ENCODE measurements at places on chromosomes 13 and 19.

GRCh38 chr13:44951184-44951583, 38.1 kb downstream of the NUFIP1 start:
- DNase-seq = no peak

DNA sequence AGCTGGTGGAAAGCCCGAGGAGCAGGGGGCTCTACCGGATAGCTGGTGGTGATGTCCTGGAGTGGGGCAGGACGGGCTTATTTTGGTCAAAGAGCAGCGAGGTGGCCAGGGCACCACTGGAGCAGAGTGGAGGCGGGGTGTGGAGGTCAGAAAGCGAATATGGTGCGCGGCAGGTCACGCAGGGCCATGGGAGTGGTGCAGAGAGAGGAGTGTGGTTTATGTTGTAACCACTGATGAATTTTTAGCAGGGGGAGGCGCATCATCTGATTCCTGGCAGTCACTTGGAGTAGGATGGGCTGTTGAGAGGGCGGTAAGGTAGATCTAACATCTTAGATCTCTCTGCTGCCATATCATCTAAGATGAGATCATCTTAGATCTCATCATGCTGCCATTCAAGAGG, 1.4 kb upstream of the ZNF414 start:
- peak; percentile 73 for DNase-seq

- DNase-seq = no peak
These were observed 250 bp downstream of the SPRY2 start for GRCh38 chr13:80340651-80341100.

GRCh38 chr13:104750377-104750776, 1684.2 kb upstream of the SLC10A2 start:
- DNase-seq = no peak

GRCh38 chr13:44046428-44046827, 166.7 kb downstream of the LACC1 start:
- no peak for DNase-seq

GRCh38 chr19:34967551-34967950, 3.5 kb upstream of the ZNF792 start:
- DNase-seq = no peak

GRCh38 chr19:32150605-32151004, 194.8 kb upstream of the ZNF507 start:
- no peak for DNase-seq

DNA sequence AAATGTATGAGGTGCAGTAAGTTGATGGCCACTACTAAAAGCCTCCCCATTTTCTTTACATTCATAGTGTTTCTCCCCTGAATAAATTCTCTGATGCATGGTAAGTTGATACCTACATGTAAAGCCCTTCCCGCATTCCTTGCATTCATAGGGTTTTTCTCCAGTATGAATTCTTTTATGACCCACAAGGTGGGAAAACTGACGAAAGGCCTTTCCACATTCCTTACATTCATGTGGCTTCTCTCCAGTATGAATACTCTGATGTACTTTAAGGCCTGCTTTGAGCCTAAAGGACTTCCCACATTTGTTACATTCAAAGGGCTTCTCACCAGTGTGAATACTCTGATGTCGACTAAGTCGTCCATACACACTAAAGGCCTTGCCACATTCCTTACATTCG, 20.5 kb downstream of the ZNF607 start:
- DNase-seq = no peak

- DNase-seq = no peak
These were observed 59.3 kb upstream of the WDFY2 start for GRCh38 chr13:51524829-51525566.

GRCh38 chr13:33308863-33309262, 23.3 kb upstream of the STARD13 start:
- DNase-seq = no peak

DNA sequence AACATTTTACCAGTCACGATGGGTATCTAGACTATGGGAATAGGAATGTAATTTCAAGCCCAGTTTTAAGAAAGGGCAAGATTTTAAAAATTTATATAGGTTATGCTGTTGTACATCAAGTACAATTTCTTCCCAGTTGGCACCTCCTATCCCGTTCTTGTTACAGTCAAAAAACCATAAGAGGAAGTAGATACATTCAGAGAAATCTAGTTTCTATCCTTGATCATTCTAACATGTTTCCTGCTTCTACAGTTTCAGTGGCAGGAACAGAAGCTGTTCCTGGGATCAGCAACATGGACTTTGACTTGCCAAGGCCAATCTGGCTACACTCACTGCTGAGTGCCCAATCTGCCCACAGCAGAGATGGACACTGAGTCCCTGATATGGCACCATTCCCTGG, 14.7 kb upstream of the FPR3 start:
- DNase-seq = no peak

DNA sequence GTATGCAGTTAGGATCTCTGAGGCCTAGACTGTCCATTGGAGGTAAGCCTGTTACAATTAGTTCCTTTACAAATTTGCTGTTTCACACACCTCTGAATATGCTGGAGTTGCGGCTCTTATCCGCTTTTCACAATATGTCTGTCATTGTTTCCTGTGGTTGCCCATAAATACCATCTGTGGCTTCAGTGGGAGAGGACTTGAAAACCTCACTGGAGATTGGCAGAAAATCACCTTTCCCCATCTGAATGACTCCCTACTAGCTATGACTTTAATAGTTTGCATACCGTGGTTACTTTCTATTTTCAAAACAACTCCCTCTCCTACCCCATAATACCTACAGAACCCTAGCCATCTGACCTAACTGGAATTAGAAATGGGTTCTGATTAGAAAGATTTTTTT, 454.3 kb downstream of the PCDH17 start:
- no peak for DNase-seq

DNA sequence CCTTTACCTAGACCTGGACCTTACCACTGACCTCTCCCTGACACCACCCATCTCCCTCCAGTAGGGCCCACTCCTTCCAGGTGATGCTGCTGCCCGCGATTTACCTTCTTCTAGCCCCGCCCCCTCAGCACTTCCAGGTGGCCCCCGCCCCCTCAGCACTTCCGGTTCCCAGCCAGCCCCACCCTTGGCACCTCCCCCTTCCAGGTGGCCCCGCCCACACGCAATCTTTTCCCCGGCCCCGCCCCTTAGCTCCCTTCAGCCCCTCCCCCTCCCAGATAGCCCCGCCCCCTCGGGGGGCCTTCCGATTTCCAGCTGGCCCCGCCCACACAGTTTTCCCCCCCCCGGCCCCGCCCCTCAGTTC, 586 bp downstream of the LIG1 start:
- DNase-seq = peak; percentile 84

DNA sequence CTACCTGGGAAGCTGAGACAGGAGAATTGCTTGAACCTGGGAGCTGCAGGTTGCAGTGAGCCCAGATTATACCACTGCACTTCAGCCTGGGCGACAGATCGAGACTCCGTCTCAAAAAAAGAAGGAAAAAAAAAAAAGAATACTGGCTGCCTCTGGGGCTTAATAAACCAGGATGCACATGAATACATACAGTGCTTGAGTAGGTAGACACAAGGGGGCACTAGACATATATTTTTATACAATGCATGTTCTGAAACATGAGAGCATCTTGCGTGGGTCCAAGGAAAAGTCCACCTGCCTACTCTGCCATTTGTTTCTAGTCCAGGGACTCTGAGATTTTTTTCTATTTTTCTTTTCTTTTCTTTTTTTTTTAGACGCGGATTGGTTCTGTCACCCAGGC, 31.2 kb downstream of the KEAP1 start:
- no peak for DNase-seq

DNA sequence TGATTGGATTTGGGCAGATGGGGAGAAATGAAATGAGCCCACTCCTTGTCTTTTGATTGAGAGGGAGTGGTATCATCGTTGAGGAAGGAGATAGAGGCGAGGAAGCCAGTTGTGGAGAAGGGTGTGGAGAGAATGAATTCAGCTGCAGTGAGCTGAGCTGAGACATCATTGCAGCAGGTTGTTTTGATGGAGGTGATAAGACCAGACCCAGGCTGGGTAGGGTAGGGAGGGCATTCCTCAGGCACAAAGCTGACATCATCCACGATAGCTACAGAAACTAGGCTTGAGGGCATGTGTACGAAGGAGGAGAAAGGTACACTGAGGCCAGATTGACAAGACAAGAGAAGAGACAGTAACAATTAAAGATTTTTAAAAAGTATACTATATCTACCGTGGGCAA, 1500.9 kb upstream of the SLC10A2 start:
- DNase-seq = no peak

- DNase-seq = no peak
These were observed 21.2 kb downstream of the MISP start for GRCh38 chr19:772063-772462.

GRCh38 chr13:52022356-52022755, 2.1 kb upstream of the UTP14C start:
- no peak for DNase-seq

- no peak for DNase-seq
These were observed 16.2 kb downstream of the TMTC4 start for GRCh38 chr13:100658363-100658762.

- DNase-seq = no peak
These were observed 23.3 kb upstream of the BCL3 start for GRCh38 chr19:44725251-44725650.

DNA sequence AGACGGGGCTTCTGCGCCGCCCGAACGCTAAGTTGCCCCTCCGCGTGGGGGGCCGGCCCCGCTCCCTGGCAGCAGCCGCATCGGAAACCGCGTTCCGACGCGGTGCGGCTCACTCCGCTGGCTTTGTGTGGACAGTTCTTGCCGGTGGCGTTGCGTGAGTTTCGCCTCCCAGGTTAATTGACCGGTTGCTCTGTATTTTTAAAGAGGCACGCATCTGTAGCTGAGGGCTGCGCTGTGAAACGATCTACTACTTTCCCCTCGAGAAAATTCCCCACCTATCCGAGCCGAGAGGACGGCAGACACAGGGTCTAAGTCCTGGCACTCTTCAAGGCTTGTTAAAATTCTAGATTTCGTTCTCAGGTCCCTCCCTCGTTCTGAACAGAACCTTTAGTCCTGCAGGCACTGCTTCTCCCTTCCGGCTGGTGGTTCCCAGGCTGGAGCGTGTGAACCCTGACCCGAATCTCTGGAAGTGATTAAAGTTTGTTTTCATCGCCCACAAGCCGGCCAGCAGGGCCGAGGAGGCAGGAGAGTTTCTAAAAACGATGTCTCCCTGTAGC, 933 bp downstream of the ARHGEF7 start:
- no peak for DNase-seq

DNA sequence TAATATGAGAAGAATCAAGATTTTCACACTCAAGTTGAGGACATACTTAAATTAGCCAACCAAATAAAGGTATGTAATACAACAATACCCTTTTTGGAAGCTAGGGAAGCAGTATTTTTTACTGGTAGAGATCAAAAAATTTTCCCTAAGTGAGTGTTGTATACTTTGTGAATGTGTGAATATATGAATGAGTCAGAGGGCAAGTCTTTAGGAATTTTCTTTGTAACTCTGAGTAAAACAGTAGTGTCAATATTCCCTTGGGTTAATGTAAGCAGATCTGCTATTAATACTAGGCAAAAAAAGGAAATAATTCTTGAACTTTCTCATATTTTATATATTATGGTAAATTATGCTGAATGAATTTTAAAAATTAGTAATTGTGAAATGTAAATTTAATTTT, 1161.8 kb upstream of the MIR17HG start:
- DNase-seq = no peak

DNA sequence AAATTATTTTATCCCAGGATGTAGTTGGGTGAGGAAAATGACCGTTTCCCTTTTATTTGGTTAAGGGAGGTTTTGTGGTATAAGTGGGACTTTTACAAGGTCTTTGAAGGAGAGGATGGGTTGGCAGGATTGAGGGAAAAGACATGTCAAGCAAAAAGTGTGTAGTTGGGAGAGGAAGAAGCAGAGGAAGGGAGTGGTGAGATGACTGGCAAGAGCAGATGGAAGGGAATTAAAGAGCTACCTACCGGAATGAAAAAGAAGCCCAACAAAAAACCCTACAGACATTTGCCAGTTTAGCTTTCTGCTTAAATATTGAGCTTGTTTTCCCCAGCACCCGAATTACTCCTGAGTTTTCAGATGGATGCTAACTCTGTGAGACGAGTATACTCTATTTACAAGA, 19.6 kb downstream of the FRY start:
- no peak for DNase-seq

- peak; percentile 17 for DNase-seq
These were observed 15.4 kb upstream of the NOP53 start for GRCh38 chr19:47729799-47730520.

DNA sequence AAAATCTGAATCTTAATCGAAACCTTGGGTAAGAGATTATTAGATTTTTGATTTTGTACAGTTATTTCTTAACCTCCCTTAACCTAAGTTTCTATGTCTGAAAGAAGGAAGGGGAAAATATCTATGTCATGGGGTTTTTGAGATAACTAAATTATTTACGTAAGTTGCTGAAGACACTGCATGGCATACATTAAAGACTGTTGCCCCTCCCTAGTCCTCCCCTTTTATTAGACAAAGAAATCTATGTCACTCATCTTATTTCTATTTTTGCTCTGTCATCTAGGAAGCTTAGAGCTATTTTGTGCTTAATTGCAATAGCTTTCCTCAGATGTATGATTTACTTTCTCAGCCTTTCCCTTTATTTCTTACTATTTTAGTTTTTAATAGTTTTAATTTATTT, 15.0 kb downstream of the COG6 start:
- no peak for DNase-seq

DNA sequence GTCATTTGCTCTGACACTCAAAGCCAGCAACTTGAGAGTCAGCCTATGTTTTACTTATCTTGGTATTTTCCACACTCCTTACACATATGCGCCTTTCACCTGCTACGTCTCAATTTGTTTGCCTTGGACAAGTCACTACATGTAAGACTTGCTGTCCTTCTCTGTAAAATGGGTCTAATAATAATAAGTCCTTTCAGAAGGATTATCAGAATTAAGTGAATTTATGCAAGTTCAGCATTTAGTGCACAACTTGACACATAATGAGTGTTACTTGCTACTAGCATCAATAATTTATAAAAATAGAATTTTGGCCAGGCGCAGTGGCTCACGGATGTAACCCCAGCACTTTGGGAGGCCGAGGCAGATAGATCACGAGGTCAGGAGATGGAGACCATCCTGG, 71.1 kb upstream of the UBL3 start:
- no peak for DNase-seq

DNA sequence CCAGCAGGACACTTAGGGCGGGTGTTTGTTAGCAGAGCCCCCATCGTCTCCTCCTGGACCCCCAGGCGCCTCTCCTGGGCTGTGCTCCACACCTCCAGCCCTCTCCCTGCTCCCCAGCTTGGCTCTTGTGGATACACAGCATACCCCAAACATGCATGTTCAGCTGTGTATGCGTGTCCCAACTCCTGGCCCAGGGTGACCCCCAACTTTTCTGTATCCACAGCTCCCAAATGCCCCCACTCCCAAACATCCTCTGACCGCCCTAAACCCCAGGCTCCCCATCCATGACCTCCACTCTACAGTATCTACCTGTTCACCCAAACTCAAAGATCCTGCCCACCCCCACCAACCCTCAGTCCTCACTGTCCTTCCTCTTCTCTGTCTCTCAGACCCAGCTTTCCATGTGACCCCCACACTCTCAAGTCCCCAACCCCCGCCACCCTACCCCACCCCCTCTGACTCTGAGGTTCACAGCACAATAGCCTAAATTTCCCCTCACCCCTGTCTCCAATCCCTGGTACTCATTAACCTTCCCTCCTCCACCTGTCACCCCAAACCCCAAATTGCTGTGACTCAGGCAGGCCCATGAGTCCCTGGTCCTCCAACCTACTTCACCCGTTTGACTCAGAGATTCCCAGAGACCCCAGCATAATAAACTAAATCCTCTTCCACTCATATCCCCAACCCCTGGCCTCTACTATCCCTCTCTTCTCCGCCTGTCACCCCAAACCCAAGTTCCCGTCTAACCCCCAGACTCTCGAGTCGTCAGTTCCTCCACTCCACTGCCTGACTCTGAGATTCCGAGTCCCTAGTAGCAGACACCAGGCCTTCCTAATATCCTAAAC, 968 bp downstream of the UBE2M start:
- no peak for DNase-seq

- DNase-seq = no peak
These were observed 150.3 kb downstream of the SLITRK5 start for GRCh38 chr13:87821512-87821911.

Measured in CD4-positive, alpha-beta T cell treated with Interferon alpha-2 for 1 hour (primary cell).